ENCODE measurements at places on chromosomes 7 and 10. TPM values are rescaled to one million over a fixed set of nuclear protein-coding genes. Genes with fewer than 3 reads are reported as not detected.
A peak's percentile ranks its signal among the peaks of the same experiment; 100 is the strongest.

GRM3 gene
- not detected for total RNA-seq

DNA sequence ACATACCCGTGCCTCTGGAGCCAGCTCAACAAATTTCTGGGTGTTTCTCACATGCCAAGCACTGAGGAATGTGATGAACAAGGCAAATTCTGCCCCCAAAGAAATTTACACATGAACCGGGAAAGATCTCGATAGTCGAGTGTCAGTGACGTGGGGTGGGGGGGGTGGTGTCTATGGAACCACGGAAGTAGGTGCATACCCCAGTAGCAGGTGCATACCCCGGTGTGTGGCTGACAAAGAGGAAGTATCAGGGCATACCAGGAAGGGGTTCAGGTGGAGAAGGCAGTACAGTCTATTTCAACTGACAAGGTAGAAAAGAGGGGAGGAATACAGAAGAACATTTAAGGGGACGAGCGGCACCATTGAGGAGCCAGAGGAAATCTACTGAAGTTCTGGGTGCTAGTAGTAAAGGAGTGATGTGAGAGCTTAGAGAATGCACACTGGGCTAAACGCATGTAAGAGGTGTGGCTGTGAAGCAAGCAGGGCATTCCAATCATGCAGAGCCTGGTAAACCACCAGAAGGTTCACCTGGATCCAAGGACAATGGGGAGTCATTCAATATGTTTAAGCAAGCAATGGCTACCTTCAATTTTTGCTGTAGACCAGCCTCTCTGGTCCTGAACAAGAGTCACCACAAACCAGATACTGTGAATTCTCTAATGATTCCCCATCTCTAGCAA, 6.2 kb downstream of the CCDC6 start:
- peak; percentile 75 for ATAC-seq

SLC18A2 gene
- 0.12 TPM for total RNA-seq

CFAP70 gene
- 0.40 TPM for total RNA-seq

GRCh38 chr10:89301232-89301631, 614 bp upstream of the IFIT2 start:
- peak; percentile 35 for ATAC-seq

- ATAC-seq = no peak
These were observed 67.8 kb downstream of the ABI1 start for GRCh38 chr10:26792758-26793495.

GRCh38 chr10:74799721-74800221, 26.6 kb upstream of the KAT6B start:
- peak; percentile 96 for ATAC-seq

DNA sequence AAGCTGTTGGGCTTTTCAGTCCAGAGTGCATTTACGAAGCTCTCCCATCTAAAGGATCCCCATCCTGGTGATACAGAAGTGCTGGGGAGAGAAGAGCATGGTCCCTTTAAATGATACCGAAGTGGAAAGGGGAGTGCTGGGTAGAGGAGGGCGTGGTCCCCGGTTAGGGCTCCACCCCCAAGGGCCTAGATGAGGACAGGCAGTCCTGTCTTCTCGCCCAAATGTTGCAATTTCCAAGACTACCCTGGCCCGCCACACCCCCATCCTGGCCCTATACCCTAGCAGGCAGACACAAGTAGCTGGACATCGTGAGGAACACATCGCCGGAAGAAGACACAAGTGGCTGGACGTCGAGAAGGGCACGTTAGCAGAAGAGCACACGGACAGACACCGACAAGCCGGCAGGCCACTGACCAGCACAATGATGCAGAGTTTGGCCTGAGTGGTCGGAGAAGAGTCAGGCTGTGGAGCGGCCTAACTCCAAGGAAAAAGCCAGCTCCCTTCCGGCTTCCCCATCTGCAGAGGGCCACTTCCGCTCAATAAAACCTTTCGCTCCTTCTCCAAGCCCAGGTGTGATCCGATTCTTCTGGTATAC, 439.5 kb upstream of the NRP1 start:
- ATAC-seq = no peak

DNA sequence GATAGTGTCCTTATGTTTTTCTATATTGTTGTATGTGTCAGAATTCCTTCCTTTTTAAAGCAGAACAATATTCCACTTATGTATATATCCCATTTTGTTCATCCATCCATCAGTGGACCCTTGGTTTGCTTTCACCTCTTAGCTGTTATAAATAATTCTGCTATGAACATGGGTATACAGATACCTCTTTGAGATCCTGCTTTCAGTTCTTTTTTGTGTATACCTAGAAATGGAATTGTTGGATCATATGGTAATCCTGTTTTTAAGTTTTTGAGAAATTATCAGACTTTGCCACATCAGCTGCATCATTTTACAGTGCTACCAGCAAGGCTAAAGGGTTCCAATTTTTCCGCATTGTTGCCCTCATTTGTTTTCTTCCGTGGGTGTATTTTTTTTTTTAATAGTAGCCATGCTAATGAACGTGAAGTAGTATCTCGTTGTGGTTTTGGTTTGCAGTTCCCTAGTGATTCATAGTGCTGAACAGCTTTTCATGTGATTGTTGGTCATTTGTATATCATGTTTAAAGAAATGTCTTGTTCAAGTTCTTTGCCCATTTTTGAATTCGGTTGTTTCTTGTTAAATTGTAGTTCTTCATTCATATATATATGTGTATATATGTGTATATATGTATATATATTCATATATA, 87.8 kb downstream of the LCOR start:
- ATAC-seq = no peak

GRCh38 chr10:84004221-84004620, 135.1 kb upstream of the GHITM start:
- ATAC-seq = no peak
